AG08396 (cell line): ENCODE measurements at places on chromosomes 3 and 15.

DNA sequence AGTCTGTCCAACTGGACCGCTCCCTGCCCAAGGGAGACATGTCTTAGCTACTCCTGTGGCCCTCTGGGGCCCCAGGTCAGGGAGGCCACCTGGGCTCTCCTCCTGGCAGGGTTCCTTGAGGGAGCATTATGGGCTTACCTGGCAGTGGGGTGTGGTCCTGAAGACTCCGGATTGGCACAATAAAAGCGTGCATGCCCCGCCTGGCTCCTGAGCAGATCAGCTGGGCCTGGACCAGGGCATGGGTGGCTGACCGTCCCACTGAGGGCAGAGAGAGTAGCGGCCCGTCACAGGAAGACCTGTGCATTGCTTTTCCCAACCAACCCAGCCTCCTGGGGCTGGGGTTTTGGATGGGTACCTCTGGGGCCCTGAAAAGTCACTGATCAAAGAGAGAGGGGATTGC is 5.4 kb downstream of the ACOX2 start:
- no peak for DNase-seq

DNA sequence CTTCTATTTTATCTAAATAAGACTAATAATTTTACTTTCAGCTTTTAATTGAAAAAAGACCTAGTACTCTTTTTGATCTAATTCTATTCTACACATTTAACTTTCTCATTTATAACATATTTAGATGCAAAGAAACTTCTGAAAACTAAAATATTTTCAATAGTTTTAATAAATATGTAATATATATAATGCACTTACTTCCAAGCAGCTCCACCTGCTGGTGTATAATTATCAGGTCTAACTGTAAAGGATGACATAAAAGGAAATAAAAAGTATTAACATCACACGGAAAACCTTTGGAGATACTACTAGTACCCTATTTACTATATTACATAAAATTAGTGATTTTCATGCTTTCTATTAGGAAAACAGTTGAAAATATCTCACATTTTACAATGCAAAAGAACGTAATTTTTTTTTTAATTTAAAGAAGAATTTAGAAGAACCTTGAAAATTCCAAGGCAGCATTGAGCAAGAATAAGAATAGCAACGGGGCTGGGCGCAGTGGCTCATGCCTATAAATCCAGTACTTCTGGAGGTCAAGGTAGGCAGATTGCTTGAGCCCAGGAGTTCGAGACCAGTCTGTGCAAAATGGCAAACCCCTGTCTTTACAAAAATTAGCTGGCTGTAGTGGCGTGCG is 10.2 kb downstream of the PLSCR5 start:
- DNase-seq: no peak

DNA sequence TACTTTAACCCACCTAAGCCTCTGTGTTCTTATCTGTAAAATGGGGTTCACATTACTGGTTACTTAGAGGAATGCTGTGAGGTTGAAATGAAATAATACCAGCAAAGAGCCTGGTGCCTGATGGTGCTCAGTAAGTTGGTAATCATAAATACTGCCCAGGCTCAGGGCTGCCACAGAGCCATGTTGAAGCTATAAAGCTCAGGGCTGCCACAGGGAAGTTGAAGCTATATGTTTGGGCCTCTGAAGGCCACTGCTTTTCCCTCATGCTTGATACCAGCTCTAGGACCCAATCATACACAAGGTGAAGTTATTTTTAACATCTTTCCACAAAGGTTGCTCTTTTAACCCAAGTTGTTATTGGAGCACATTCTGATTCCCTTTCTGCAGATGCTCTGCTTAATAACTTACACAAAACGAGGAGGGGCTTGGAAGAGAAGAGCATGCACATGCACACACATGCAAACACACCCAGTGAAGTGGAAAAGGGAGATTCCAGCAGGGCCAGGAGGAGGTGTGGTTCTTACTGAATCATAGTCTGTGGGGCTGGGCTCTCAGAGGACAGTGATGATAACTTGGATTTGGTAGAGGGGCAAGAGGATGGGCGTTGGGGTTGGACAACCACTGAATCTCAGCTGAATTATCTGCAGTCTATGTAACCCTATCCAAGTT is 17.4 kb downstream of the PARP14 start:
- DNase-seq: no peak

GRCh38 chr15:40379374-40379773 is 3.1 kb upstream of the KNSTRN start:
- no peak for DNase-seq

DNA sequence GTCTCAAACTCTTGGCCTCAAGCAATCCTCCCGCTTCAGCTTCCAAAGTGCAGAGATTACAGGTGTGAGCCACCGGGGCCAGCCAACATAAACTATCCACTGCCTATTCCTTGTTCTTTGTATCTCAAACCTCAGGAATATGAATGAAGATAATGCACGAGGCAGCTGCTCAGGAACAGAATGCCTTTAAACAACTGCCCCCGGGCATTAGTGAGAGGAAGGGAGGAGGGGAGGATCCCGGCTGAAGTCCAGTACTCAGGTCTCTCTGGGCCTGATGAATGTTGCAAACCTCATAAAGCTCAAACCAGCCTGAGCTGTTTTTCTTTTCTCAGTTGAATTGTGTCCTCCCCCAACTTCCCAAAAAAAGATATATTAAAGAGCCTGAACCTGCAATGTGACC is 26.9 kb upstream of the MTMR14 start:
- no peak for DNase-seq
